CD14-positive monocyte (primary cell): ENCODE measurements at places on chromosomes 1 and 21.

DNA sequence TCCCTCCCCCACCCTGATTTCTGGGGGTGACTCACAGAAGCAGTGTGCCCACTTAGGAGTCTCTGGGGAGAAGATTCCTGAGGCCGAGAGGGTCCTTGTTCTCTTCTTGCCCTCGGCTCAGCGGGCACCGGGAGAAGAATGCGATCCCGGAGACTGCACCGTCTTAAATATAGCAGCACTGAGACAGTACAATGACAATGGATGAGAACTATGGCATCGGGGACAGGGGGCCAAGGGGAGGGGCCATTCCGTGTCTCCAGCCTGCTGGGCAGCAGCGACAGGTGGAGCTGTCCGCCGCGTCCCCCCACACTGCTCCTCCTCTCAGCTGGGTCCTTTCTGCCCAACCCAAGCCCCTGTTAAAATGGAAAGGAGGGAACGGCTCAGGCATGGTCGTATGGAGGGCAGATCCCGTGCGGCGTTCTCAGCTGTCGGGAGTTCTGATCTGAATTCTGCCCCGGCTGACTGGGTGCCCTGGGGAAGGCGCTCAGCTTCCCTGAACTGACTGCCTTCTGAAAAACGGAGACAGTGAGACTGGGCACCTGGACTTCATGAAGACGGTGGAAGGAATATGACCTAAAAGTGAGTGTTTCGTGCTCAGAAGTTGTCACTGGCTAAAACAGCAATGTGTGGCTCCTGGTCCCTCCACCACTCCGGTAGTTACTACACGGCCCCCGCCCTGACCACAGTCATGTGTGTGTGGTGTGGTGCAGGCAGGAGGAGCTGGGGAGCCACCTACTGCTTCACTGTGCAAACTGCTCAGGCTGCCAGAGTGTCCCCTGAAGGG lies at the start of gene MYOM3:
MYOM3 (minus strand) TSS at position 140 of the 784 bp plus-strand sequence. CDS start 3,499 bp downstream, outside the sequence.
- no peak for DNase-seq

- DNase-seq, result no peak
Observed at GRCh38 chr1:227938276-227938675, 9.5 kb downstream of the WNT9A start.

DNA sequence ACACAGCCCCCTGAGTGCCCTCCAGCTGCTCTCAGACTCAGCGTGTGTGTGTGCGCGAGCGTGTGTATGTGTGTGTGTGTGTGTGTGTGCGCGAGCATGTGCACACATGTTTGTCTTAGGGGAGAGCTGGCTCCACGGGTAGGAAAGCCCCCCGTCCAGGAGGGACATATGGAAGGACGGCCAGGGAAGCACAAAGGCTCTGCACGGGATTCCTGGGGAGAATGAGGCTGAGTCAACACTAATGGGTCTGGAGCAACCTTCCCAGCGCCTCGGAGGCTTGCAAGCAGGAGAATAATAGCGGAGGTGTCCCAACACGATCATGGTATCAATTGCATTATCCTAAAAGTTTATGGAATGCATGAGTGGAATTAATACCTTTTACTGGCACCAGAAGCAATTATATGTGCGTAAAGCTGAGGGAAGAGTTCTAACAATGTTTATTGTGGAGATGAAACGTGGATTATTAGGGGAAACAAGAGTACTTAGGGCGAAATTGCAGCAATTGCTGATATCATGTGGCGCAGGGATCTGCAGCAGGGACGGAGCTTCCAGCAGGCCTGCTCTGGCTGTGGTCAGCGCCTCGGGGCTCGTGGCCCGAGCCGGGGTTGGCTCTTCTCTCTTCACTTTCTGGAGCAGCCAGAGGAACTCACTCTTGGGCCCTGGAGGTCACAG lies 40.3 kb upstream of the CCDC27 start:
- DNase-seq, result no peak

GRCh38 chr1:1122078-1122811 lies 6.4 kb upstream of the C1orf159 start:
- peak; percentile 60 for DNase-seq

DNA sequence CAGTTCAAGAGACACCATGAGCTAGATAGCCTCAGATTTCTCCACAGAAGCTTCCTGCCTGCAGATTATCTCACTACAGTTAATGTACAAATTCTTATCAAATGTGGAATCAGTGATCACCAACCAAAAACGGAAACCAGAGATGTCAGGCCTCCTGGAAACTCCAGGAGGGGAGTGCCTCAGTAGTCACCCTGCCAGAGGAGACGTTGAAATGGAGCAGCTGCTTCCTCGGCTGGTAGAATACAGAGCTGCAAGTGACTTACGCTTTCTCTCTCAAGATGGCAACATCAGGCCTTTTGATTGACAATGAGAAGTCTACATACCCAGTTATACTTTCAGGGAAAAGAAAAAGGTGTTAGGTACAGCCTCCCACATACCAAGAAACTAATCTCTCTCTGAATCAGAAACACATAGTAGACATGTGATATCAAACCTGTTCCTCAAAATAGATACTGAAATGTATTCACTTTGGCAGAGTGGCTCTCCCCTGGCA lies 52.2 kb downstream of the ACP6 start:
- no peak for DNase-seq

- DNase-seq, result no peak
Observed at GRCh38 chr1:187415065-187415464, 586.3 kb downstream of the PLA2G4A start.

DNA sequence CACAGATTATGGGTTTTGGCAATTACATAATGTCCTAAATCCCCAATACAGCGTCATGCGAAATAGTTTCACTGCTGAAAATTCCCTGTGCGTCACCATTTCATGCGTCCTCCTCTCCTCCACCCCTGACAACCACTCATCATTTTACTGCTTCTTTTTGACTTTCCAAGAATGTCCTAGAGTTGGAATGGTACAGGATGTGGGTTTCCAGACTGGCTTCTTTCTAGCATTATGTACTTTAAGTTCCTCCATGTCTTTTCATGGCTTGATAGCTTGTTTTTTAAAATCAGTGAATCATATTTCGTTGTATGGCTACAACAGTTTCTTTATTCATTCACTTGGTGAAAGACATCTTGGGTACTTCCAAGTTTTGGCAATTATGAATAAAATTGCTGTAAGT lies 7.4 kb downstream of the NBPF3 start:
- DNase-seq, result no peak

DNA sequence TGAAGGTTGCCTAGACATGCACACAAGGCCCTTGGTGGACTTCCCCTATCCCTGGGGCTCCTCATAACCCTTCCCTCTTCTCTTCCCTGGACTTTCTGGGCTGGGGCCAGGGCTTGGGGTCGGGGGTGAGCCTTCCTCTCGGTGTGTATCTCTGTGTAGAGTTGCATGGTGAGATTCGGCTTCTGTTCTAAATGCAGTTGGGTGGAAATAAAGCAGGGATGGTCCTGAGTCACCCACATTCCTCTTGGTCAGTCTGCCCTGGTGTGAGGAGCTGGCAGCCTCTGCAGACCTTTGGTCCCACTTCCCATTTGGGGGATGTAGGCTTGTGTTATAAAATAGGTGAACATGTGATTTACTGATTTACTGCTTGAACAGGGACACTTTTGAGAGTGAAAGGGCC lies 38.0 kb downstream of the ADARB1 start:
- no peak for DNase-seq

- DNase-seq, result no peak
Observed at GRCh38 chr21:33655588-33656221, 13.4 kb downstream of the ITSN1 start.

GRCh38 chr1:222886878-222887351 lies 72.1 kb downstream of the DISP1 start:
- DNase-seq, result no peak

GRCh38 chr1:18279351-18280074 lies 171.9 kb downstream of the IGSF21 start:
- DNase-seq, result no peak

DNA sequence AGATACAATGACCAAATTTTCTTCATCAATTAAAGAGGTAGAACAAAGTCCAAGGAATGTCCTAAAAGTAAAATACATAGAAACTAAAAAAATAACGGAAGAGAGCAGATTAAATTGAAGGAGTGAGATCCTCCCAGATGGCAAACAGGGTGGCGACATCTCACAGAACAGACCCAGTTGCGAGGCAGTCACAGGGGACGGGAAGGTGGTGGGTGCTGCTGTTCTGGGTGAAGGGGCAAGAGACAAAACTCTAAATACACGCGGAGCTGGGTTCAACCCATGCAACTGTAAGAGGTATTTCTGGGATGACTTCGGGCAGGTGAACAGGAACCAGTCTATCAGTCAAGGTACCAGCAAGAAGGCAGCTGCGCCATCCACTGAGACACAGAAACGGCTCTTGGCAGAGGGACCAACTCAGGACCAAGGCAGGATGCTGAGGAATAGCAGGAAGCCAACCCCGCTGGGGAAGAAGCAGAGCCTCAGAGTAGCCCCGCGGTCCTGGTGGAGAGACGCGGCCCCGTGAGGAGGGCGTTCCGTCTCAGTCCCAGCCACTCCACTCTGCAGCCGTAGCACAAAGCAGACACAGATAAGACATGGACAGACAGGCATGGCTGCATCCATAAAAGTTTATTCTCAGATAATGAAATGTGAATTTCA lies 32.2 kb downstream of the WDR4 start:
- DNase-seq, result no peak

DNA sequence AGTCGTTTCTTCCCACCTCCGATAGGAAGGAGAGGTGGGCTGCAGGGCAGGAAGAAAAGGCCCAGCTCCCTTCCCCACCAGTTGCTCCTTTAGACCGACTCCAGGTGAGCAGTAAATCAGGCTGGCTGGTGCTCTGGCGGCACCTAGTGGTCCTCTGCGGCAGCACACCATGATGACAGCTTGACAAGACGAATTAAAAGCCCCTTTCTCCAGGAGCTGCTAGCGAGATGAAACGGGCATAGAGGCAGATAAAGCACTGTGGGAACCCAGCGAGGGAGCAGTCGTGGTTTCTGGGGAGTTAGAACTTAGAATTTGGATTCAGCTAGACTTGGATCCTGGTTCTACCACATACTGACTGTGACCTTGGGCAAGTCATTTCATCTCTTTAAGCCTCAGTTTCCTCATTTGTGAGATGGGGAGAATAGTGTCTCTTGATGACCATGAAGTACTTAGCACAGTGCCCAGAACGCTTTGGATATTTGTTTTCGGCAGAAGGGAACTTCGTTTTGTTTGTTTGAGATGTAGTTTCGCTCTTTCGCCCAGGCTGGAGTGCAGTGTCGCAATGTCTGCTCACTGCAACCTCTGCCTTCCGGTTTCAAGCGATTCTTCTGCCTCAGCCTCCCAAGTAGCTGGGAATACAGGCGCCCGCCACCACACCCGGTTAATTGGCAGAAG lies 21.8 kb upstream of the COL9A2 start:
- DNase-seq, result peak; percentile 79

GRCh38 chr1:63368131-63368530 lies 704 bp downstream of the ALG6 start:
- DNase-seq, result peak; percentile 5

DNA sequence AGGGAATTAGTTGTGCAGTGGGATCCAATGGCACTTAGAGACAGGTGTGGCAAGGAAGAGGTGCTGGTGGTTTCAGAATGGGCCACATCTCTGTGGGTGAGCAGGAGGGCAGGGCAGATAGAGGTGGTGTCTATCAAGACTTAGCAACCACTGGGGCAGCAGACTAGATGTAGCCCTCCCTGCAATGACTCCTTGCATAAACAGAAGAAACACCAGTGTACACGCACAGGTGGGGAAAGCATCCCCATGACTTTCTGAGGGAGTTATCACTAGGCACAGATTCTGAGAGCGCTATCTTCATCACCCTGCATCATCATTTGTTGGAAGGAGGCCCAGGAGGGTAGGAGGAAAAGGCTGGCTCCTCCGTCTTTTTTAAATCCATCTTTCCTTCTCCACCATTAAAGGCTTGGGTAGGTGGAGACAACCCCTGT lies 58.4 kb downstream of the PLXNA2 start:
- no peak for DNase-seq

DNA sequence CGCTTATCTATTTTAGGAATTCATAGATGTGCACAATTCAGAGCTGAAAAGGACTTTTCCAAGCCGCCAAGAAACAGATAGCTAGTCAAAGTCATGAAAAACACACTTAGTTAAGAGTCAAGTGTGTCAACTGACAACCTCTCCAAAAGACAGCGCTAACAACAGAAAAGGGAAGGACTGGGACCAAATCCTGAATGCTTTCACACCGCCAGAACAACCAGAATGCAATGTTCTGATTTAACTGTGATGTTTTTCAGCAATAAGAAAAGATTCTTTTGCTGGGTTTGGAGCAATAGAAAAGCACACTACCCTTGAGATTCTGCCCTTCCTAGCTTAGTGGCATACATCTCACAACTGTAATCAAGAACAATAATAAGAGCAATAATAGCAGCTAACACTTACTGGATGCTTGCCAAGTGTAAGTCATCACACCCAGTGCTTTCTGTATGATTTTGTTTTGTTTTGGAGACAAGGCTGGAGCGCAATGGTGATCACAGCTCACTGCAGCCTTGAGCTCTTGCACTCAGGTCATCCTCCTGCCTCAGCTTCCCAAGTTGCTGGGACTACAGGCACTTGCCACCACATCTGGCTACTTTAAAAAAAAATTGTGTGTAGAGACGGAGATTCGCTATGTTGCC lies 33.9 kb upstream of the SDC3 start:
- no peak for DNase-seq

DNA sequence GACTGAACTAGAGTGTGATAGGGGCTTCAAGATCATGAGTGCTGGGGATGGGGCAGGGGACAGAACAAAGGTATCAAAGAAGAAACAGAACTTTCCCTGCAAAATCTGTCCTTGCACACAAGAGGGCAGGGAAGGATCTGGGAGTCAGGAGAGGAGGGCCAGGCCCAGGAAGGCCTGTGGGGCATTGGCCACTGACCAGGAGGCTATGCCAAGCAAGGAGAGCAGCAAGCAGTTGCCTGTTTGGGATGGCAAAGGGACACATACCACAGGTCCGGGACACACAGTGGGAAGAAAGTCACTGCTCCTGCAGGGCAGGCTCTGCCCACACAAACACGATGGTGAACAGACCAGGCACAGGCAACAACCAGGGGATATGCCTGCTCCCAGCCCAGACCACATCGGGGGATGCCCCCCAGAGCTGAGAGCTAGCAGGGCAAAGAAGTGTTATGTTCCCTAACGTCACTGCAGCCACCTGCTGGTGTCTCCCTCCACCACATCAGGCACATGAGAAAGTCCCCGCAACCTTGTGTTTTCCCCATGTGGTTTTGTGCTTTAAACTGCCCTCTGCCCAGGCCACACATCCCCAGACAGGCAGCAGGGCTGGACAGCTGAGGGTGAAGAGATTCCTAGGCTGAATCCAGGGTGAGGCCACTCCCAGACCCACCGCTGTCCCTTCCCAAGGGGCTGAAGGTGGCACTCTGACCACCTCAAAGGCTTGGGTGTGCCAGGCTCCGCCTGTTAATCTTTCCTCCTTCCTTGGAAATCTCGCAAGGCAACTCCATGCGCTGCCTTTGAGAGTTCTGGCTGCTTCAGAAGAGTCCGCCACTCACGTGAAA lies 53.6 kb downstream of the KIF21B start:
- no peak for DNase-seq

- no peak for DNase-seq
Observed at GRCh38 chr1:6104631-6105030, 58.9 kb downstream of the KCNAB2 start.

- DNase-seq, result no peak
Observed at GRCh38 chr1:208272311-208272710, 28.1 kb upstream of the PLXNA2 start.

GRCh38 chr21:28773036-28773435 lies 219.6 kb downstream of the LTN1 start:
- DNase-seq, result no peak
